Activated T-cell treated with anti-CD3 and anti-CD28 coated beads, Interleukin-2, amount 50 U/mL, for 48 hours (primary cell): ENCODE measurements at places on chromosomes 4 and X.

DNA sequence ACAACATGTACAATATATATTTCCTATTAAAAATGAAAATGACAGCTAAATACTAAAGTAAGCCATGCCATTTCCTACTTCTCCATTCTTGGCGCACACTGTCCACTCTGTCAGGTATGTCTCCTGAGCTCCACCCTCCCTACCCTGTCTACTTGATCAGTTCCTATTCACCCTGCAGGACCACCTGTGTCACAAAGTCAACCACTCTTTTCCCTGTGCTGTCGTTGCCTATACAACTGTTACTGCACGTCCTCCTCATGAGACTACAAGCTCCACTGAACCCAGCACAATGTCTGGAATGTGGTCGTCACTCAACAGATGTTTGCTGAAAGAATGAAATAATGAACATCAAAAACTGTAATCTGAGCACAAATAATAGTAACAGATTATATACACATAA is 54.9 kb downstream of the SLC9A7 start:
- no peak for DNase-seq

GRCh38 chr4:105679186-105679585 is 29.3 kb downstream of the INTS12 start:
- no peak for DNase-seq

- DNase-seq: no peak
Observed at GRCh38 chr4:2621419-2621818, 85.0 kb downstream of the FAM193A start.

- DNase-seq: peak; percentile 55
Observed at GRCh38 chrX:106894392-106894909, 8.7 kb downstream of the RIPPLY1 start.

GRCh38 chr4:138320831-138321230 is 78.7 kb upstream of the SLC7A11 start:
- DNase-seq: no peak

DNA sequence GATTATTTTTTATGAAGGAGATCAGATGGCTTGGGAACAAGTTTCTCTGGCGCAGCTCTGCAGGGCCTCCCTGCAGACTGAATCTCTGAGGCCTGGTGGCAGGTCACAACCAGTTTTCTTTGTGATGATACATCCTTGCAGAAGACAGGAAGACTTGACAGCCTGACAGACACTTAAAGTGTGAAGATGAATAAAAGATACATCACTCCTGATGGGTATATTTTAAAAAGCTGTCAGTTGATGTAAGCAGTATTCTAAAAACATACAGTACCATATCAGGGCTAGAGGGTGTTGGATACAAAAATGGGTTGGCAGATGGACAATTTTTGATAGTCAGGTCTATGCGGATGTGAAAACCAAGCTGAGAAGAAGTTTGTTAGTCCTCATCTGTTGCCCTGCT is 239.5 kb downstream of the LHFPL1 start:
- no peak for DNase-seq

GRCh38 chr4:2300431-2301224 is 38.7 kb upstream of the MXD4 start:
- DNase-seq: no peak

GRCh38 chrX:2572740-2573139 is 72.0 kb upstream of the DHRSX start:
- DNase-seq: no peak

DNA sequence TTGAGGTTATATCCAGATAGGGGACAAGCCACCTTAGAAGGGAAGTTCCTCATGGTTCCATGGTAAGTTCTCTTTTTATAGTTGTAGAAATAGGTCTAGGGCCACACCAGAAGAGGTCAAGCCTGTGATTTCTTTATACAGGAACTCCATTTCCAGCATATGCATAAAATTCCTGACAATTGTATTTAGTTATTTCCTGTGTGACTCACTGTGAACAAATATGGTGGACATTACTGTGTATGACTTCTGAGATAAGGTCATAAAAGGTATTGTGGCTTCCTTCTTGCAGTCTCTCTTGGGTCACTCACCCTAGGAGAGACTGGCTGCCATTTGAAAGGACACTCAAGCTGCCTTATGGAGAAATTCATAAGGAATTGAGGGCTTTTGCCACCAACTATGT is 2.2 kb upstream of the C4orf36 start:
- DNase-seq: no peak

DNA sequence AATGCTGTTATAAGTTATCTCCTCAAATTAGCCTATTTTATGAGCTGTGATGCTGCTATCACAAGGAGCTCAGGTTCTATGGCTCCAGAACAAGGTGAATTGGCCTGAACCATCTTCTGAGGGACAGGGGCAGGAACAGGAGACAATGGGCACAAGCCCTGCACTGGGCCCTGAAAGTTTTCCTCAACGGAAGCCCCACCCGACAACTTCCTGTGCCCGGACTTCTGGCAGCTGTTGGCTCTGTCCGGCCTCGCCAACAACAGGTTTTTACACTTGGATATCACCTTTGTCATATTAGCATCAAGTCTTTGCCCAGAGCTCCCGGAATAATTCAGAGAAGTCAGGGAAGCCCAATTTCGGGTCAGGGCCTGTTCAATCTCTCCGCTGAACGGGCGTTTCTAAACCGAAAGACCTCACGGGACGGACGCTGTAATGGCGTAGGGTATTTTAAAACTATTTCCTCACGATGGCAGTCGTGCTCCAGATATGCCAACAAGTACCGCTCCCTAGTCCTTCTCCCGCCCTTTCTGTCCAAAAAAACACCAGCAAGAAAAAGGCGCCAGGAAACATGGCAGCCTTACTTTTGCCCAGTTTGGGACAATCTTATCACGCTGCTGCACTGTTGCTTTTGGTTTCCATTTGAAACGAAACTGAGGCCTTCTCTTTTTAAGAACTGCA is 201.0 kb upstream of the STK26 start:
- peak; percentile 77 for DNase-seq

DNA sequence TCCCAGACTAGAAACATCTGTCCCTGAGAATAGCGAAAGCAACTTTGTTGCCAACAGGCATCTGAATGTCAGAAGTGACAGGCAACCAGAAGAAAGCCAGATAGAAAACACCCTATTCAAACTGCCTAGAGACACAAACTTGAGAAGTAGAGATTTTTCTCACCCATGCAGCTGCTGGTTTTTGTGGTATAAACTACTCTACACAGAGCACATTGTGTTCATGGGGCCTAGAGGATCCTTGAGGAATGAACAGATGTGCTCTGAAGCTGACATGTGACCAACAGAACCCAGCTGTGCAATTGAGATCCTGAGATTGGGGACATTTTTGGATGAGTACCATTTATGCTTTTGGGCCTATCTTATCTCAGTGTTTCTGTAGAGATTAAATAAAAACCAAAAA is 63.6 kb upstream of the NRK start:
- DNase-seq: no peak

DNA sequence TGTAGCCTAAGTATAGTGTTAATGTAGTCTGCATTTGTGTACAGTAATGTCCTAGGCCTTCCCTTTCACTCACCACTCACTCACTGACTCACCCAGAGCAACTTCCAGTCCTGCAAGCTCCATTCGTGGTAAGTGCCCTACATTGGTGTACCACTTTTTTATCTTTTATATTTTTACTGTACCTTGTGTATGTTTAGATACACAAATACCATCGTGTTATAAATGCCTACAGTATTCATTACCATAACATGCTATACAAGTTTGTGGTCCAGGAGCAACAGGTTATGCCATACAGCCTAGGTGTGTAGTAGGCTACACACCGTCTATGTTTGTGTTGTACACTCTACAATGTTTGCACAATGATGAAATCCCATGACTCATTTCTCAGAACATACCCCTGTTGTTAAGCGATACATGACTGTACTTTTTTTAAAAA is 15.4 kb downstream of the TSPAN5 start:
- DNase-seq: no peak

GRCh38 chrX:118179718-118180117 is 63.1 kb upstream of the KLHL13 start:
- no peak for DNase-seq

GRCh38 chrX:148658115-148658730 is 157.8 kb downstream of the AFF2 start:
- no peak for DNase-seq

GRCh38 chr4:121209171-121209570 is 45.0 kb upstream of the TNIP3 start:
- DNase-seq: no peak

DNA sequence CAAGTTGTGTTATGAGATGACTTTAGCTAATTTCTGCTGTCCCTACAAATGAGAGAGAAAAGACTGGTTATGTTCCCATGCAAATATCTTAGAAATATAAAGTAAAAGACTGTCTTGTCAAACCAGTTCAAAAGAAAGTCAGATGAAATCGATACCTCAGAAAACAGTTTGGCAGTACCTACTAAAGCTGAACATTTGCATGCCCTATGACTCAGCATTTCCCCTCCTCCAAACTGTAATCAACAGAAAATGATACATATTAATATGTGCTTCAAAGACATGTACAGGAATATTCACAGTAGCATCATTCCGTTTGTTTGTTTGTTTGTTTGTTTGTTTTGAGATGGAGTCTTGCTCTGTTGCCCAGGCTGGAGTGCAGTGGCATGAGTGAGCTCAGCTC is 90.3 kb downstream of the ARX start:
- DNase-seq: no peak

- DNase-seq: no peak
Observed at GRCh38 chr4:71807469-71807868, 23.6 kb upstream of the GC start.
